ENCODE measurements at places on chromosomes 3 and 15. TPM values are rescaled to one million over a fixed set of nuclear protein-coding genes. Genes with fewer than 3 reads are reported as not detected.
A peak's percentile ranks its signal among the peaks of the same experiment; 100 is the strongest.

Gene MEIS2
- polyA plus RNA-seq: 5.4 TPM

- no peak for DNase-seq
These were observed 23.3 kb downstream of the NEK11 start for GRCh38 chr3:131050001-131050400.

- DNase-seq: no peak
These were observed 515.3 kb downstream of the SOX2 start for GRCh38 chr3:182226995-182227394.

- DNase-seq: no peak
These were observed 36.1 kb downstream of the IL17RD start for GRCh38 chr3:57128826-57129667.

Gene TEX55
- not detected for polyA plus RNA-seq

Gene SMCO1
- polyA plus RNA-seq: not detected

DNA sequence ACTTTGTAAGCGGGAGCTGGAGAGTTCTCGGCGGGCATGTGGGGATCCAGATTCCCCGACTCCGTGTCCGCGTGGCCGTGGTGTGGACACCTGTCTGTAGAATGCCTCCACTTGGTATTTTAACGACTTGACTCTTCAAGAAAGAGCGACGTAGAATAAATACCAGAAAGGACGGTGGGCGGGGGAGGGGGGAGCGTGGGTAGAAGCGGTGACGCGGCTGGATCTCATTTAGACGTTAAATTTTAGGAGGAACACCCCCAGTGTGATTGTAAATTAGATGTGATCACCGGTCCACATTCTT lies 620 bp upstream of the PYGO1 start:
- DNase-seq: no peak

GRCh38 chr15:92503889-92504288 lies 110.2 kb downstream of the ST8SIA2 start:
- DNase-seq: no peak

GRCh38 chr15:64884679-64885078 lies 27.0 kb upstream of the ANKDD1A start:
- DNase-seq: no peak

Gene A4GNT
- polyA plus RNA-seq: not detected

- DNase-seq: no peak
These were observed 97.6 kb downstream of the TPRG1 start for GRCh38 chr3:189269365-189269764.

GRCh38 chr15:81265256-81265943 lies 58.5 kb downstream of the STARD5 start:
- DNase-seq: no peak

DNA sequence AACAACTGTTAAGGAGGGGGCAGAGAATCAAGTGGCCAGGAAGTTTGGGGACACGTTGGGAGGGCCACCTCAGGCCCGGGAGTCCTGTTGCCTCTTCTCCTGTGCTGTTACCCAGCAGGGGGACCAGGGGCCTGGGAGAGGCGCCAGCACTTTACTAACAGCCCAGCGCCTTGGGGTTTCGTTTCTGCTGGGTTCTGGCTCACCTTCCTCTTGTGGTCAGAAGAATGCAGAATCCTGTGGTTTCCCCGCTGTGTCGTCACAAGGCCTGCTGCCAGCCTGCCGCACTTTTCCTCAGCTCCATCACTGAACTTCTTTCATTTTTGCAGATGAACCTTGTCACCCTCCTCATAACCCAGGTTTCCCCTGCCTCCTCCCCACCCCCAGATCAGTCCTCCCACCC lies 67.7 kb downstream of the SLC30A4 start:
- peak; percentile 25 for DNase-seq

DNA sequence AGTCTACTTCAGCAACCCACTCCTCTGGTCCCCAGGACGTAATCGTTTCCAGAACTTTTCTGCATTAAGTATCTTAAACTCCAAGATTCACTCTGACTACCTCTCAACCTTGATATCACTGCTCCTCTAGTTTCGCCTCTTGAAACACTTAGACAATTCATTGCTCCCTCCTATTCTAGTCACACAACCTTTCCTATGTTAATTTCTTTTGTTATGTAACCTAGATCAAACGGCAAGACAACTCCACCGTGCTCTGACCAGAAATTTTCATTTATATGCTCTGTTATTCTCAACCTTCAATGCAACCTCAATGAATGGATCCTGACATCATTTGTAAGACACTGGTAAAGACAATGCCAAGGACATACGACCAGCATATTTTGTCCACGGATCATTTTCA lies 71.3 kb downstream of the CADM2 start:
- no peak for DNase-seq

- DNase-seq: no peak
These were observed 44.8 kb upstream of the NTRK3 start for GRCh38 chr15:88301311-88301710.

GRCh38 chr3:18208856-18209255 lies 216.3 kb downstream of the SATB1 start:
- no peak for DNase-seq

DNA sequence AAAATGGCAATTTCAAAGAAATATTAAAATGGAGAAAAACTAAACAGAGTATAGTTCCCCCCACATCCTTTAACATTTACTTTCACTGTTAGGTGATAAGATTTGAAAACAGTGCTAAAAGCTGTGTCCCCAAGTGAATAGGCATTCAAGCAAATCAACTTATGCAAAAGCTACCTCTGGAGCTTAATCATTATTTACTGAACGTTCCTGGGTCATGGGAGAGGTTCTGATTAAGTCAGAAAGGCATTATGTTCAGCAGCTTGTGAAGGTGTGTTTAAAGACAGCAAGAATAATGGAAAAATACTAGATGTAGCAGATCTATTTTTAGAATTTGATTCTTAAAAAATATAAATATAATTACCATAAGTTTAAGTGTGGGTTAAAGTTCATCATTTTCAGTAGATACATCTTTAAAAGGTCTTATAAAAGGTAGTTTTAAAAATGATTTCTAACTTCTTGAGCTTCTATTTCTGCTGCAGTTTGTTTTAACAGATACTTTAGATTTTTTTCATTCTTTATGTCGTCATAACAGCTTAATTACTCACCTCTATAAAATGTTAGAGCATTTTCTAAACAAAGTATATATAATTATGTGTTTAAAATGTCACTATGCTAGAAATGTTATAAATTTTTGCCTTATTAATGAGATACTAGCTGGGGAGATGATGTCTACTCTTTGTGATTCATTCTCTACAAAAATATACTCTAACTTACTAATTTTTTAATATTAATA lies 127.9 kb downstream of the MITF start:
- DNase-seq: no peak

DNA sequence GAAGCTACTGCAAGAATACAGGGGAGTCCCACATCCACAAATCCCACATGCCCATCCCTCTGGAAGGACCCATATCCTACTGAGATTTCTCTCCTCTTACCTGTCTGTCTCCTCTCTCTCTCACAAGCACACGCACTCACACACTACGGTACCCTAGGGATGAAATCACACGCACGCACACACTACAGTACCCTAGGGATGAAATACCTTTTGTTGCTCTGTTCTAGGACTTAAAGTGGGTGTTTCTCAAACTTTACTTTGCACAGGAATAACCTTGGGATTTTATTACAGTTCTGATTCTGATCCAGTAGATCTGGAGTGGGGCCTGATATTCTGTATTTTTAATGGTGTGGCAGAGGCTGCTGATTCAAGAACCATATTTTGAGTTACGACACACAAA lies 622.2 kb upstream of the ZNF385D start:
- no peak for DNase-seq

DNA sequence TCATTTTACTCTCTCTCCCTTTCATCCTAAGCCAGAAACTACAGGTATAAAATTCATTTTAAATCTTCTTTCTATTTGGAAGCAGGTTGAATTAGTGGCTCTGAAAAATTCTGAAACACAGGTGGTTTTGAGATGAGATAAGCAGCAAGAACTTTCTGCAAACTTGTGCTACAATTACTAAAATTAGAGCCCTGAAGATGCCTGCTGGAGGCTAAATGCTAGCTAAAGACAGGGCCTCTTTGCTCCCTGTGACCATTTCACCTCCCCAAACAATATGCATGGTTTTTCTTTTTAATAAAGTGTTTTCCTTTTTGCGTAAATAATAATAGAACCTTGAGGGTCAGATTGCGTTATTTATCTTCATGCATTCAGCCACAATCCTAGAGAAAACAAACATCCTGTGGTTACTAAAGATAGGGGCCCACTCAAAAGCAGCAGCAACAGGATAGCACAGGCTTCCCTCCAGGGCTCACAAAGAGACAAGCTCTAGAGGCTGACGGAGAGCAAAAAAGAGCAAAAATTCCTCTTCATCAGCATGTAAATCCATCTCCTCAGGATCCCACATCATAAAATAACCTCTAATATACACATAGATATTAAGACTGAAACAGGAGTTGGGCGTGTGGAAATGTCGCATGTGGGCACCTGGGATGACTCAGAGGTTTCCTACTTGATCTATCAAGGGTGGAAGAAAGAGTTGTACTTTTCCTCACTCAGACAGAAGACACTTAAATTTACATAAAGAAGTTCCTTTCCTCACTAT lies 26.5 kb upstream of the CP start:
- DNase-seq: no peak

DNA sequence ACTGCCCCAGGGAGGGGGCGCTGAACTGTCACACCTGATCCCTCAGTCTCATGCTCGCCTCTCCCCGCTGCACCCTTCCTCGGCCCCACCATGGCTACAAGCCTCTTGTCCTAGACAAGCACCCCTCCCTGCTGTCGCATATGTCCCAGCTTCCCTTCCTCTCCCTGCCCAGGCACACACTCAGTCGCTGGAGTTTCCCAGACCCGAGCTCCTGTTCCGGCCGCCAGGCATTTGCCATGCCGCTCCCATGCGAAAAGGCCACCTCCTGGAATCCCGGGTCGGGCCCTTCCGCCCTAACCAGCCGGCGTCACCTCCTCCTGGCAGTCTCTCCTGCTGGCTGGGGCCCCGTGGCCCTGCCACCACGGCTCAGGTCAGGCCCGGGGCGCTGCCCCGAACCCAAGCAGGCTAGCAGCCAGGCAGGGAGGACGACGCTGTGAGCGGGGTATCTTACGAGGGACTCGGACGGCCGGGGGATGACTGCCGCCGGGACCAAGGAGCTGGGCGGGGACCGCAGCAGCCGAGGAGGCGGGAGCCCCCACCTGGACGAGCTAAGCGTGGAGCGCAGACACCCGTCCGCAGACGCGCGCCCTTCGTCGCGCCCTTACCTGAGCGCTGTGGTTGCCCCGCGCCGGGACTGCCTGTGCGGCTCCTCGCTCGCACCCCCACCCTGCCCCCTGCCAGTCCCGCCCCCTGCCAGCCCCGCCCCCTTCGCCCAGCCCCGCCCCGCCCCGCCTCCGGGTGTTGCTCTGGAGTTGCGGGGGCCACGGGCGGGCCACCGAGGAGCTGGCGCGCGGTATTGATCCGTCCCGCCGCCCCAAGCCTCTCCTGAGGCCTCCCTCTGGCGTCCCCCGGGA lies at the start of gene ALS2CL:
Gene ALS2CL, minus strand, starts transcription at position 642 of the 854 bp plus-strand sequence. CDS start 4,239 bp downstream, outside the sequence.
- DNase-seq: peak; percentile 79

- DNase-seq: no peak
These were observed 1129.3 kb downstream of the NAALADL2 start for GRCh38 chr3:175988401-175988800.

DNA sequence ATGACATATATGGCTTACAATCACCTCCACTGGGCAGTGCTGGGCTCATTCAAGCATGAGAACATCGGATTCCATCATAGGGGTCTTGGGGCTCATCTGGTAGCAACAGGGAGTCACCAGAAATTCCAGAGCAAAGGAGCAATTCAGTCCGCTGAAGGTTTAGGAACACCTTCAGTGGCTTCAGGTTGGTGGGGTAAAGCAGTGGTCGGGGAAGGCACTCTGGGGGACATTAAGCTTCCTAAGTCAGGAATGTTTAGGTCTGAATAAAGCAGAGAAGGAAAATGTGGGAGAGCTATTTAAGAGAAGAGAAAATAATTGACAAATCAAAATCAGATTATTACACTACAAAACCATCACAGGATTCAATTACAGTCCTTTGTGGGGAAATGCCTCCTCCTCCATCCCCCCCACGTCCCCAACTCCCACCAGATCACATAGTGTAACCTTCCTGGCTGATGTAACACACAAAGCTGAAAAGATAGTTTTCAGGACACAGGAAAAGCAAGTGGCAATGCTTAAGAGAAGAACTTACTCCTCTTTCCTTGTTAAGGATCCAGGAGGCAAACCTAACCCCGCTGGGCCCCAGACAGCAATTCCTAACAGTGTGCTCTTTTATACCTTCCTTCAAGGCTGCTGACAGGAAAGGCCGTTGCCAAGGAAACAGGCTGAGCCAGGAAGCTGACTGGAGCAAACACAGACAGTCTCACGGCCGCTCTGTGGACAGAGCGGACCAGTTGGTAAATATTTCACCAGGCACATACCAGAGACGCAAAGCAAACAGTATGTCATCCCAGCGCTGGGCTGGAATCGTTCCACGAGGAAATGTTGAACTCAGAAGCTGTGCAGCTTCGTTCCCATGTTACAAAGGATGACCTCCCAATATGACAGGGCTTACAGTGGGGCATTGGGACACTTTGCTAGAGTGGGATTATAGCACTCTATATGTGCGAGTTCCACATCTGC lies 57.5 kb upstream of the LMCD1 start:
- DNase-seq: peak; percentile 90

DNA sequence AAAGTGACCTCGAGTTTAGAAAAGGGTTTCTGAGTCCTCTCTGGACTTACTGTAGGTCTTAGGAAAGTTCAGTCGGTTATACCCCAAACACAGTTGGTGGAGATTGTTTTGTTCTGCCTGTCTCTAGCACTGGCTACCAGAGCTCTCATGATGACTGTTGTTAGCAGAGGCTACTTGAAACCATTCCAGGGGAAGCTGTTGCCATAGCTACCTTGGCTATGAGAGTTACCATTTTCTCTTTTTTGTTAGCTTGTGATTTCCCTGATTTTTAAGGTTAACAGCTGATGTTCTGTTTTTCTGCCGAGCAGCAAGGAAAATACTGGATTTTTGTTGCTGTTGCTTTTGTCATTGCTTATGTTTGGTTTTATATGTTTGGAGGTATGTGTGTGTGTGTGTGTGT lies 26.7 kb downstream of the ABHD2 start:
- DNase-seq: no peak

DNA sequence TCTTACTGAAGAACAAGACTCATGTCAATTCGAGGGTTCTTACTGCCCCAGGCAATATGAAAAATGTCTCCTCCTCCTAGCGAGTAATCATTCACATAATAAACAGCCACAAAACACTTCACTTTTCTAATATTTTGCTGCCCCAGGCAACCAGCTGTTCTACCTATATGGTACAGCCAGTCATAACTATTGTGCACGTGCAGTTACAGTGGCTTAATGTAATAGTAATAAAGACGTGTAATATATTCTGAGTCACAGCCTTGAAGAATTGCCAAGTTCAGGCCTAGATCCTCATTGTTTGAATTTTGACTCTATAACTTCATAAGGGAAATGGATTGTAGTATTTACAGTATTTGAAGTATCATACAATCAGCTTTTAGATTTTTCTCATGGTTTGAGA lies 1250.0 kb upstream of the GBE1 start:
- DNase-seq: no peak
